Ovary (tissue), 10 donors: ENCODE measurements at places on chromosomes 3 and 15.
A peak's percentile ranks its signal among the peaks of the same experiment; 100 is the strongest.

DNA sequence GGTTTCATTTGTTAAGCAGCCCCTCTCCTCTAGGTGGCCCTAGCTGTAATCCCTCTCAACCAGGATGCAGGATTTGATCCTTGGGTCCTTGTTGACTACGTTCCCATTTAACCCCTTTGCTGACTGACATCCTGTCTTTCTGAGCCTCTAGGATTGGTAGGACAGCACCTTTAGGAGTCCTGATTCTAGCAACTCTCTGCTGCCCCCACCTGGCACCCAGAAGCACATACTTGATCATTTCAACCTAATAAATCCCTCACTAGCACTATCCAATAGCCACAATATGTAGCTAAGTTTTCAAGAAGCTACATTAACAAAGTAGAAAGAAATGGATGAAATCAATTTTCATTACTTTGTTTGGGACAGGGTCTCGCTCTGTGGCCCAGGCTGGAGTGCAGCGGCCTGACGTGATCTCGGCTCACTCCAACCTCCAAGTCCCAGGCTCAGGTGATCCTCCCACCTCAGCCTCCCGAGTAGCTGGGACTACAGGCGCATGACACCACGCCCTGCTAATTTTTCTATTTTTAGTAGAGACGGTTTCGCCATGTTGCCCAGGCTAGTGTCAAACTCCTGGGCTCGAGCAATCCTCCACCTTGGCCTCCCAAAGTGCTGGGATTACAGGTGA is 28.3 kb downstream of the RSL24D1 start:
- DNase-seq: peak; percentile 15

DNA sequence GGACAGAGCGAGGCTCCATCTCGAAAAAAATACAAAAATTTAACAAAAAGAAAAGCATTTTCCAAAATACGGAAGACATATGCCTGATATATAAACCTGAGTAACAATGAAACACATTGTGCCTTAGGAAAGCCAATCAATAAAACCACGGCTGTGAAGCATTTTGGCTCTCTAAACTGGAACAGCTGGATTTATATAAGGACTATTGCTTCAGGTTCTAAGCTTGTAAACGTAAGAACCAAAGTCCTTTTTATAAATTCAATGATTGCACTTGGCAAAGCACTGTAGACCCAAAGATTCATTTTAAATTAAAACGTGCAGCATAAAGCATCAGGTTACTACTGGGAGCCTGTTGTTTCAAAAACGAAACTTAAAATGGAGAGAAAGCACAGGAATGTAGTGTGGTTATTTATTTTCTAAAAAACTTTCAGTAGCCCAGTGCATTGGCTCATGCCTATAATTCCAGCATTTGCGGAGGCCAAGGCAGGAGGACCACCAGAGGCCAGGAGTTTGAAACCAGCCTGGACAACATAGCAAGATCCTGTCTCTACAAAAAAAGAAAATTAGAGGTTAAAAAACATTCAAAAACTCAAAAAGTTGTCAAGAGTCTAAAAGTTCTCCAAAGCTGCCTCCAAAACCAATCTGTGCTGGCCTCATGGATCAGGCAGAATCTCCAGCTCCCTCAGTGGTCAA is 61.5 kb downstream of the USF3 start:
- no peak for DNase-seq

DNA sequence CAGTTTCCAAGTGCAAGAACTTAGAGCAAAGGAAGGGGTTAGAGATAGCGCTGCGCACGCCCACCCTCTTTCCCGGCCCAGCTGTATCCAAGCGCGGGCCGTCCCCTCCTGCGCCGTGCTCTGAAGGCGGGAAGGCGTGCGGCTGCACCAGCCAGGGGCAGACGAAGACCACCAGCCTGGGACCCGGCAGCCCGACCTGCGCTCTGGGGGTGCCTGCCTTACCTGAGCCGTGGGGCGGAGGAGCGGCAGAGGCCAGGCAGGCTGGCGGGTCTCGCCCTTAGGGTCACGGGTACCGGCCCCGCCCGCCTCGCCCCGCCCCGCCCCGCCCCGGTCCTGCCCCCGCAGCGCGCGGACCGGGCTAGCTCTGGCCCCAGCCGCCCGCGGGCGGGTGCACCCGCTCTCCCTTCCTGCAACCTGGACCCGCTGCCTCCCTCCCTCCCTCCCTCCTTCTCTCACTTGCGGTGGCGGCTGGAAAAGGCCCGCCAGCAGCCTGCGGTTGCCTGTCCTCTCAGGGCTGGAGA is at the start of gene WDR72:
WDR72 (minus strand) TSS at position 253 of the 521 bp plus-strand sequence. CDS start 26,514 bp downstream, outside the sequence.
- no peak for DNase-seq

DNA sequence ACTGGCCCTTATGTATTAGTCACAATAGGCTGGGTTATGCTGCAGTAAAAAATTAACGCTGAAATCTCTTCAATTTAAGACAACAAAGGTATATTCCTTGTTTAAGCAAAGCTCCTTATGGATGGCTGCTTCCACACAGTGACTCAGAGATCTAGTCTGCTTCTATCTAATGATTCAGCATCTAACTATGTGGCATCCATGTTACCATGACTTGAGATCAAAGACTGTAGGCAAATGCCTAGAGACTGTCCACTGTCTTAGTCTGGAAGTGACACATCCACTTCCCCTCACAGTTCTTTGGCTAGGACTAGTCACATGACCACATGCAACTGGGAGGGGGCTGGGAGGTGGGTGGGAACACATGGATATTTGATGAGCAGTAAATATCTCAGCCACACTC is 61.3 kb upstream of the PSMD6 start:
- DNase-seq: no peak

DNA sequence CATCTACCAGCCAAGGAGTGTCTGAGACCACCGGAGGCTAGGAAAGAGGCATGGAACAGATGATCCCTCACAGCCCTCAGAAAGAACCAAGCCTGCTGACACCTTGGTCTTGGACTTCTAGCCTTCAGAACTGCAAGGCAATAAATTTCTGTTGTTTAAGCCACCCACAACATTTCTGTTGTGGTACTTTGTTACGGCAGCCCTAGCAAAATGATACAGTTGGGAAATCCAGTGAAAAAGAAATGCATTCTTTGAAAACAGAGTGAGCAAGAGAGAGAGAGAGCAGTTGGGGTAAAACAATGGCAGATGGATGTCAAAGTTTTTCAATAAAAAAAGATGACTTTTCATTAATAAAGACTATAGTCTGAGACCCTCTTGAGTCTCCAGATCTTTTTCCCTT is 219.4 kb downstream of the NFKBIZ start:
- DNase-seq: no peak

DNA sequence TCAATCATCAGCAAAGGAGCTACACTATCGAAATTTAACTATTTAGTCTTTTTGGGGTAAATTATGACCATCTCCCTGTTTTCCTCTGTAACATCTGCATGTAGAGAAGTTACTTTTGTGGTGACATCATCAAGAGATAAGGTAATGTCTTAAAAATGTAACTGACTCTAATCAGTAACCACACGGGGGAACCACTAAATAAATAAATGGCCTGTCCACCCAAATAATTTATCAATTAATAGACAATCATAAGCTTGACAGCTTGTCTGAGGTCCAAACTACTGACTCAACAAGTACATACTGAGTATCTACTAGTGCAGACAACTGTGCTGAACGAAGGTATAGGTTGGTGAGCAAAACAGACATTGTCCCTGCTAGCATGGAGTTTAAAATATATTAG is 219.3 kb downstream of the SLC9A9 start:
- DNase-seq: no peak

DNA sequence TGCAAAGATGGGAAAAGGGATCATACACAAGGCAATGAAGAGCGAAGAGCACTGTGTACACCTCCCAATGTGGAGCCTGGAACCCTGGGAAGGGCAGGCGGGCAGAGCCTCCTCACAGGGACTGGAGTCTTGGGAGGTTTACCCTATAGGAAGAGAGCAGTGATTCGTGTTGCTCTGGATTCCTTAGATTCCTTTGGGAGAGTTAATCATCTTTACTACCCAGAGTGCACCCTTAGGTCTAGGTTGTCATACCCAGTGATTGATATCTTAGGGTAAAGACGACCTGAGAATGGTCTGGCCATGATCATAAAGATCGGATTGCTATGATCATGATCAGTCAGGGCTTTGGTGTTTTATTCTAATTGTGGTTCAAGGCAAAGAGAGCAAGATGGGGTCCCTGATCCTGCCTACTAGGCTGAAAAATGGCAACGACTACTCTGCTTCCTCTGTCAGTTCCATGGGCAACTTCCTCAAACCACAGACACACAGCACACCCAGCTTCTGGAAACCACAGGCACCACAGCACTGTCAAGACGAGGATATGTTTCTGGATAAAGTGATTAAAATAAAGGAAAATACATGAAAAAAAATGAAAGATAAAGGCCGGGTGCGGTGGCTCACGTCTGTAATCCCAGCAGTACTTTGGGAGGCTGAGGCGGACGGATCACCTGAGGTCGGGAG is 20.4 kb upstream of the MAP6D1 start:
- DNase-seq: no peak

DNA sequence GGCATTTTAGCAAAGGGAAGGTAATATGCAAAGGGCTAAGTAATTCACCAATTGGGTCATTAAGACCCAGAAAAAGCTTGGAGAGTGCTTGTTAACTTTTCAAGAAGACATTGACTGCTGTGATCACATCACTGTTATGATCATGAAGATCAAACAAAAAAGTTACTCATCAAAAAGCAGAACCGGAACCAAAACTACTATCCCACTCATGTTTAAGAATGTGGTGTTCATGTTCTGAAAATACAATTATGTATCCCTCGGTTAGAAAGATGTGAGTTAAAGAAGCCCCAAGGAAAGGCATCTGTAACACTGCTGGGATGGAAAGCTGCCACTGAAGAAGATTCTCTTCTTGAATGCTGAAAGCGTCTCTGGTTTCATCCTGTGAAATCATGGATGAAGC is 32.6 kb downstream of the BBX start:
- DNase-seq: no peak

- no peak for DNase-seq
Observed at GRCh38 chr3:181726351-181727330, 14.9 kb downstream of the SOX2 start.

DNA sequence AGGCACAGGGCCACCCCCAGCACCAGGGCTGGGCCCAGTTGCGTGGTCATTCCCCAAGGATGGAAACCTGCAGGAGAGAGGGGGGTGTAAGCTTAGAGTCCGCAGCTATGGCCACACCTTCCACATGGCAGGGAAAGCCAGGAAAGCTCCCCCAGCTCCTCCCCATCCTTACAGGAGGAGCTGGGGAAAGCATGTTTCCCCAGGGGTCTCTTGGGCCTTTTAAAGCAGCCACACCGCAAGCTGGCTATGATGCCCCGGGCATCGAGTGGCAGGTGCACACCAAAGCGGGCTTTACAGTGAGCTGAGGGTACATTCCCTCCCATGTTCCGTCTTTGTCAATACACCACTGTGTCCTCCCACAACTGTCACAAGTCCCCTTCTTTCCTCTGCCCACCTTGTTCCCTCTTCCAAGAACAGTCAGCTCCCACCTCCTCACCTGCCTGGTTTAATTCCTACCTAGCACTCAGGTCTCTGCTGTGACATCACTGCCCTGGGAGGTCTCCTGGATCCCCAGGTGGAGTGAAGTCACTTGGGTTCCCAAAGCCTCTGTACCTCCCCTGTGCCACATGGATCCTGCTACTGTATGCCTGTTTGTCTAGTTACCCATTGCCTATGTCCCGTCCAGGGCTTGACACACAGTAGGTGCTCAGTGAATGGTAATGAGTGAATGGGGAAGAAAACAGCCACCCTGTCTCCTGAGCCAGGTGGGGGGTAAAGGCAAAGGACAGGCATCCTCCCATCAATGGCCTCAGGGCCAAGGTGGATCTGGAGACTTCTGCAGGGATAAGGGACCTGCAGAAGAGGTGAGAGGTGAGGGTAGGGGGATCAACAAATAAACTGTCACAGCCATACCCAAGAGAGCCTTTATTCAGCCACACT is 3.4 kb downstream of the HYAL3 start:
- DNase-seq: no peak

GRCh38 chr15:42371096-42371495 is 11.8 kb downstream of the CAPN3 start:
- DNase-seq: no peak

DNA sequence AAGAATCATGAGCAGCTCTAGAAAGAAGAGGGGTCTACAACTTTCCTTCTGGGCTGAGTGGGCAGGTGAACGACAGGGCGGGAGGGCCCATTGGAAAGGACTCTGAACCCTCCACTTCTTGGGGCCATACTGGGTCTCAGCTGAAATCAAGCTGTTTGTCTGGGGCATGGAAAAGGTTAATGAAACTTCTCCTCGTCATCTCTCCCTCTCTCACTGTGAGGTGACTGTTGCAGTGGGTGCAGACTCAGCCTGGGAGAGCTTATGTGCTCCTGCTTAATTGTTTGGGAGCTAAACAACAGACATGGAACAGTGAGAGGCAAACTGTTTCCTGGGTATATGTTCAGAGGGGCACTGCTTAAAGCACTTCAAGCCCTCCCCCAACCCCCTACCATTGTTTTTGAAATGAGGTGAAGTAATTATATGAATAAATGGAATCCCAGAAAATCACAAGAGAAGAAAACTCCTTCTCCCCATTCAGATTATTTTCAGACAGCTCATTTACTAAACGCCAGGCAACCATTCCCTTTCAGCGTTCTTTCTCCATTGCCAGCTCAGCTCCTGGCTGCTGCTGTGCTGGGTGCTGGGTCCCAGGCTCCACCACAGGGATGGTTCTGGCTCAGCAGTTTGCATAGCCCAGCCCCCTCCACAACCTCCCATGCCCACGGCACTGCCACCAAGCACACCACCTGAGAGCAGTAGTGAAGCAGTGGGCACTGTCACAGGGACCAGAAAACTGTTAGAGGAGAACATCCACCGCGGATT is 444.9 kb upstream of the TBL1XR1 start:
- DNase-seq: no peak
